CD4-positive, alpha-beta T cell (primary cell): ENCODE measurements at places on chromosomes 4 and X.

- DNase-seq = no peak
Measured at GRCh38 chr4:88002786-88003185, 4.6 kb upstream of the PKD2 start.

DNA sequence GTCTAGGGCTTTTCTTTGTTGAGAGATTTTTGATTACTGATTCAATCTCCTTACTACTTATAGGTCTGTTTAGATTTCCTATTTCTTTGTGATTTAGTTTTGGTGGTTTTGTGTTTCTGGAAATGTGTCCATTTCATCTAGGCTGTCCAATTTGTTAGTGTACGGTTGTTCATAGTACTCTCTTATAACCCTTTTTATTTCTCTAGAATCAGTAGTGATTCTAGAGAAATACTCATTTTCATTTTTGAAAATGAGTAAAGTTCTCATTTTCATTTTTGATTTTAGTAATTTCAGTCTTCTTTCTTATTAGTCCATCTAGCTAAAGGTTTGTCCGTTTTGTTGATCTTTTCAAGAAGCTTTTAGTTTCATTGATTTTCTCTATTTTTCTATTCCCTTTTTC lies 7.5 kb downstream of the IL13RA1 start:
- no peak for DNase-seq

DNA sequence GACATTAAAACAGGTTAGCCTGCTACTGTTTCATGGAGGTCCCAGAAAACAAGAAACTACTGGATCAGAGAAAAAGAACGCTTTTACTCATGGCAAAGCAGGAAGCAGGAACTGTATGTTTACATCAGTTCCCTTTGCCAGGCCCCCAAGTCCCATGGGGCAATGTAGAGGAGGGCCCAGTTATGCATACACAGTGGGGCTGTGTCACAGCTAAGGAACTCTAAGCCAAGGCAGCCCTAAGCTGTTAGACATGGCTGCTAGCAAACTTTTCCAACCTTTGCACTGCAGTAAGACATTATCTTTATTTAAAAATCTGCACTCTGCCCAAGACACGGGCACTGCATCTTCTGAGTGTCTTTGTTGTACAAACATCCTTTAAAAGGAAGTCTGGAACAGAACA lies 975.8 kb downstream of the C4orf33 start:
- DNase-seq = no peak

- no peak for DNase-seq
Measured at GRCh38 chr4:156659570-156659969, 312.0 kb downstream of the PDGFC start.

DNA sequence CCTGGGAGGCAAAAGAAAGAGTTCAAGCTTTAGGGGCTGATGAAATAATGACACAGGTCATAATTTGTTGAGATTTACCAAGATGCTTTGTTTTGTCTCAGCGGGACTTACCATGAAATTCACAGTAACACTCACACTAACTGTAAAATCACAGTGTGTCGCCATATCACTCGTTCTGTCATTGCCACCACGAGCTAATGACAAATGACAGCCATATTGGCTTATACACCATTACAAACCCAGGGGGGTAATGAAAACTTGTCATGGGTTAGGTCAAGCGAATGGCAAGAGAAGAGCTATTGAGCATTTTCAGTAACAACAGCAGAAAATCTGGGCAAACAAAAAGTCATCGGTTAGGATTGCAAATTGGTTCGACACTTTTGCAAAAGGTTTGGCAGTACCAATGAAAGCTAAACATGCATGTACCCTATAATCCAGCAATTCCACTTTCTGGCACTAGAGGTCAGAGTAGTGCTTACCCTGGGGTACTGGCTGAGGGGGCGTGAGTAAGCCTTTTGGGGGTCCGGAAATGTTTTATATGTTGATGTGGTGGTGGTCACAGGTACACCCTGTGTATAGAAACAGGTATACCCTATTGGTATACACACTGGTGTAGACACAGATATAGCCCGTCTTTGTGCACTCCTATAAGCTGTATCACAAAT lies 83.9 kb upstream of the RAI2 start:
- DNase-seq = peak; percentile 11

DNA sequence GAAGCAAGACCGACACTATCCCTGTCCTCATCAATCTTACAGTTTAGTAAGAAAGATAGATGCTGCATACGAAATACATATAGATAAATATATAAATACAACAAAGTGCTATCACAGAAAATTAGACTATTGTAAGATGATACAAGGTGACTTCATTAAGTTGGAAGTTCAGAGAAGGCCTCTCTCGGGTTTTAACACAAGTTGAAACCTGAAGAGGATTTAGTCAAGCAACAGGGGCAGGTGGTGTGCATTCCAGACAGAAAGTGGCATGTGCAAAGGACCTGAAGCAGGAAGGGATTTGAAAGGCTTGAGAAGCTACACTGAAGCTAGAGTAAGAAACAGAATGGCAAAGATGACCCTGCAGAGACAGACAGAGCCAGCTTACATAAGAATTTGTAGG lies 36.5 kb downstream of the USP46 start:
- DNase-seq = no peak

GRCh38 chr4:71130827-71131603 lies 137.6 kb downstream of the DCK start:
- DNase-seq = no peak

- no peak for DNase-seq
Measured at GRCh38 chr4:178602833-178603232, 1160.6 kb upstream of the AGA start.

DNA sequence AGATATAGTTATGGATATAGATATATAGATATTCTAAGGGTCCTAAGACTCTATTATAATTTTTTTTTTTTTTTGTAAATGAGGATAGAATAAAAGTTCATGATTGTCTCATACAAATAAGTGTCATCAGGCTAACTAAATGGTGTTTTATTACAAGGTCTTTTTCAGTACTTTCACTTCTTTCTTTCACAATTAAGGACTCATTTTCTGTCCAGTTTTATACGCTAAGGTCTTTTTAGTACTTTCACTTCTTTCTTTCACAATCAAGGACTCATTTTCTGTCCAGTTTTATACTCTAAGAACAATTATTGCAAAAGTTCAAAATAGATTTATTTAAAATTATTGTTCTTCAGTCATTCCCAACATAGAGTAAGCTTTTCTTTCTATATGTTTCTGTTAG lies 32.7 kb downstream of the RUFY3 start:
- DNase-seq = no peak

DNA sequence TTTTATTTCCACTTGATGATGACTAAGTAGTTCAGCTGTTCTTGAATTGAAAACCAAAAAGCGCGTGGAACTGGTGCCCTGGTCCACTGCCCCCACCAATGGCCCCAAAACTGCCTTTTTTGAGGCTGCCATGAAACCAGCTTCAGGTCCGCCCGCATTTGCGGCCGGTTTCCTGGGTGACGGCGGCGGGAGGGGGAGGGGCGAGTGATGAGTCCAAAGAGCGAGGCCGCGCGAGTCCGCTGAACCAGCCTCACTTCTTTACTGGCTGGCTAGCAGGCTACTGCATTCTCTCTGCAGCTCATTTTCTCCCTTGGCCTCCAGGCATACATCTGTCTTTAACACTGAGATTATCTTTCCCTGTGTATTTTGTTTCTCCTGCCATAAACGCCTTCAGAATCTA lies 72.9 kb upstream of the FABP2 start:
- no peak for DNase-seq

DNA sequence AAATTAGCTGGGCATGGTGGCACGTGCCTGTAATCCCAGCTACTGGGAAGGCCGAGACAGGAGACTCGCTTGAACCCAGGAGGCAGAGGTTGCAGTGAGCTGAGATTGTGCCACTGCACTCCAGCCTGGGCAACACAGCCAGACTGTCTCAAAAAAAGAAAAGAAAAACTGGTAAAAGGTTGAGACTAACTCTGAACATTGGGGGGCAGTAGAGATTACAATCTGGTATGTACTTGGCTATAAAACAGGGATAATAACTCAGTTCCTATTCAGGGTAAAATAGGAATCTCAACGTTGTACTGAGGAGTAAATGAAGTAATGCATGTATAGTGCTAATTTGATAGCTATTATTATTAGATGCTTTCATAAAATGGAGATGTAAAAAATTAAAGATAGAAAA lies 12.5 kb upstream of the KLF8 start:
- no peak for DNase-seq
